ENCODE measurements at places on chromosomes 12 and 14. TPM values are rescaled to one million over a fixed set of nuclear protein-coding genes. Genes with fewer than 3 reads are reported as not detected.
A peak's percentile ranks its signal among the peaks of the same experiment; 100 is the strongest.

ACTN1 gene
- 41.6 TPM for polyA plus RNA-seq

GPRC5D gene
- 0.53 TPM for polyA plus RNA-seq

TAS2R13 gene
- not detected for polyA plus RNA-seq

DNA sequence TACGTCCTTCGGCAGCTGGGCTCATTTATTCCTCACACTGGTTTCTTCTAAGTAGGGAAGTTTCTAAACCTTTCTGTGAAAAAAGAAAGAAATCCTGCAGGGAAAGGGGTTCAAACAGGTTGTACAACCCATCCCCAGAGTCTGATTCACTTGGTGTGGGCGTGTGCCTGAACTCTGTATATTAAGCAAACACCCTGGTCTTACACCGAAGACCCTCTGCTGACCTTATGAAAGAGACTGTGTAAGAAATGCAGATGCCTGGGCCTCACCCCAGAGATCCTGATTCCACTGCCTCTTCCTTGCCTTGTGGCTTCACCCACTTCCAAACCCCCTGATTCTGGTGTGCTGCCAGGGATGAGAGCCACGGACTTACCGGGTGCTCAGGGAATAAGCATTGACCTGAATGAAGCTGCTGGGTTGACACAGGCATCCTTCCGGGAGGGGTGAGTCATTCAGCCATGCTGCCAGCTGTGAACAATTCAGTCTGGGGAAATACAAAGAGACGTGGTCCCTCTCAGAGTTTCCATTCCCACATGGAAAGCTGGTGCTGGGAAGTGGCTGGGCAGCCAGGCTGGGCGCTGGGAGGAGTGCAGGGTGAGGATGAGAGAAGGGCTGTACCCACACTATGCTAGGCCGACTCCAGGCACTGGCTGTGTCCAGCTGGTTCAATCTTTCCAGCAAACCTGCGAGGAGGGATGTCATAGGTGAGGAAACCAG, 26.5 kb upstream of the ACTN1 start:
- peaks cover 10% of the 10 kb centered on the region for H3K4me1 ChIP-seq
- peak; percentile 33 for DNase-seq
- H3K36me3 ChIP-seq, result no peaks in the 10 kb centered on the region
- H3K27ac ChIP-seq, result peak overlapping the region; percentile 15

DNA sequence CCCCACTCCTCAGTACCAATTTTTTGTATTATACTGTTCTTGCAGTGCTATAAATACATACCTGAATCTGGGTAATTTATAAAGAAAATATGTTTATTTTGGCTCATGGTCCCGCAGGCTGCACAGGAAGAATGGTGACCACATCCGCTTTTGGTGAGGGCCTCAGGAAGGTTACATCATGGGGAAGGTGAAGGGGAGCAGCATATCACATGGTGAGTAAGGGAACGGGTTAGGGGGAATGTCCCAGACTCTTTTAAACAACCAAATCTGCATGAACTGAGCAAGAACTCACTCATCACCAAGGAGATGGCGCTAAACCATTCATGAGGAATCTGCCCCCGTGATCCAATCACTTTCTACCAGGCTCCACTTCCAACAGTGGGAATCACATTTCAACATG, 40.0 kb downstream of the OSBPL8 start:
- no peaks in the 10 kb centered on the region for H3K36me3 ChIP-seq
- H3K27me3 ChIP-seq, result no peaks in the 10 kb centered on the region
- no peak overlapping the region for H3K27ac ChIP-seq
- peaks cover 2% of the 10 kb centered on the region for H3K4me1 ChIP-seq

GRCh38 chr12:31118347-31119191, 44.9 kb downstream of the DDX11 start:
- H3K4me3 ChIP-seq, result peak overlapping the region; percentile 60
- no peak overlapping the region for H3K27ac ChIP-seq
- DNase-seq, result peak; percentile 83

DNA sequence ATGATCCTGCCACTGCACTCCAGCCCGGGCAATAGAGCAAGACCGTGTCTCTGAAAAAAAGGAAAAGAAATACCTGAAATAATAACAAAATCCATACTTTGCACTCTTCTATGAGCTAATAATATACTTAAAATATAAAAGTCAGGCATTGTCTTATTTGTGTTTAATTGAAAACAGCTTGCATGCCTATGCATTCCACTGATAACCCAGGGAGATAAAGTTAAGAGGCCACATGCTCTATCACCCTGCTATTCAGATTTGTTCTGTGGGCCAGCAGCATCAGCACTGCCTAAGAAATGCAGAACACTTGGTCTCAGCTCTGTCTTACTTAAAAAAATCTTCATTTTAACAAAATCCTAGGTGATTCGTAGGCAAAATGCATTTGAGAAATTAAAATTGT, 99.2 kb downstream of the LGR5 start:
- H3K27ac ChIP-seq, result no peak overlapping the region
- H3K4me1 ChIP-seq, result no peaks in the 10 kb centered on the region
- no peak overlapping the region for H3K4me3 ChIP-seq
- DNase-seq, result no peak
- no peaks in the 10 kb centered on the region for H3K27me3 ChIP-seq

GRCh38 chr14:102711946-102712345, 65.3 kb upstream of the TRAF3 start:
- H3K27me3 ChIP-seq, result no peaks in the 10 kb centered on the region
- H3K4me1 ChIP-seq, result no peaks in the 10 kb centered on the region
- no peak overlapping the region for H3K27ac ChIP-seq
- H3K36me3 ChIP-seq, result peaks cover 6% of the 10 kb centered on the region
- no peak overlapping the region for H3K4me3 ChIP-seq
- no peak for DNase-seq

- H3K36me3 ChIP-seq, result no peaks in the 10 kb centered on the region
- H3K4me1 ChIP-seq, result no peaks in the 10 kb centered on the region
- H3K27ac ChIP-seq, result no peak overlapping the region
- no peak for DNase-seq
- H3K4me3 ChIP-seq, result no peak overlapping the region
These were observed 9.8 kb downstream of the NTF3 start for GRCh38 chr12:5441497-5442236.

GRCh38 chr12:128743916-128744315, 79.8 kb downstream of the SLC15A4 start:
- no peaks in the 10 kb centered on the region for H3K27me3 ChIP-seq
- DNase-seq, result no peak
- H3K36me3 ChIP-seq, result no peaks in the 10 kb centered on the region
- no peak overlapping the region for H3K27ac ChIP-seq

DNA sequence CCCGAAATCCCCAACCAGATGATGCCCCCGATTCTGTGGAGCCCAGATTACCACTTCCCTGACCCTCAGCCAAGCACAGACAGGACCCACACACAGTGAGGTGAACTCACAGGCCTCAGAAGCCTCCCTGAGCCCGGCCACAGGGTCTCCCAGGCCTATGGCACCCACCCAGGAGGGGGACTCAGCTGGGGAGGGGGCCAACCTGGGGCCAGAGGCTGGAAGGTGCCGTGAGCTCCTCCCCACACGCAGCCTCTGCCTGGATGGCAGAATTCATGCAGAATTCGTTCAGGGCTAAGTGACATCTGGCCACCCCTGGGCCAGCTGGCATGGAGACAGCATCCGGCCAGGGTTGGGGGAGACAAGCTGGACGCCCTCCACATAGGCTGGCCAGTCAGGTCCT, 11.8 kb downstream of the TMEM179 start:
- peaks cover 57% of the 10 kb centered on the region for H3K36me3 ChIP-seq
- H3K27ac ChIP-seq, result no peak overlapping the region
- DNase-seq, result no peak
- H3K27me3 ChIP-seq, result no peaks in the 10 kb centered on the region
- H3K4me1 ChIP-seq, result peaks cover 18% of the 10 kb centered on the region

DNA sequence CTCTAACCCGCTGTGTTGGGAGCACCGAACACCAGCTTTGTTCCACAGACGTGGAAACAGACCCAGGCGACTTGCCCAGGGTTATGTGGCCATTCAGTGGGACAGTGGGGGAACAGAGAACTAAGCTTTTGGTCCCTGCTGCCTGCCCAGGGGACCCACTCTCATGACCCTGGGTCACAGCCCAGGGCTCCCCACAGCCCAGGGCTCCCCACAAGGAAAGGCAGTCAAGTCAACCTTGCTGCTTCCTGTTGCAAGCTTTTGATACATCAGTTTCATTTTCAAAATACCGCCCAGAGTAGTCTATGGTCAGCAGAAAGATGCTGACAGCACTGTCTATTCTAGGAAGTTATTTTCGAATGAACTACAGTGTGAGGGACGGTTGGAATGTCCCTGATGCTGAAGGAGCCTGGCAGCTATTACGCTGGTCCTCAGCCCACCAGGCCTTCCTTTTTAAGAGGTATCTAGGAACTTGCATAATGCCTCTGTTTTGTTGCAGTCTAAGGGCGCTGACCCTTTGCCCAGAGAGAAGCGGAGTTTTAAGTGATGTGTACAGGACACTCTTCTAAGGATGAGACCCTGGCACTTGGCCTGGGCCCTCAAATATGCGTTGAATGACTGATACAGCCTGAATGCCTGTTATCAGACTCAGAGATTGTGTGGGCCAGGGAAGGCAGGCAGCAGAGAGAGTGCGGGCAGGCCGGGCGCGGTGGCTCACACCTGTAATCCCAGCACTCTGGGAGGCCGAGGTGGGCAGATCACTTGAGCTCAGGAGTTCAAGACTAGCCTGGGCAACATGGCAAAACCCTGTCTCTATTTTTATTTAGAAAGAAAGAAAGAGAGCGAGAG, 12.6 kb upstream of the TTC7B start:
- no peaks in the 10 kb centered on the region for H3K27me3 ChIP-seq
- no peaks in the 10 kb centered on the region for H3K36me3 ChIP-seq
- peak overlapping the region; percentile 68 for H3K27ac ChIP-seq
- peak overlapping the region; percentile 45 for H3K4me3 ChIP-seq
- peaks cover 12% of the 10 kb centered on the region for H3K4me1 ChIP-seq

Data from spinal cord (tissue), 10 donors.